ENCODE measurements at places on chromosomes 7 and 10.

DNA sequence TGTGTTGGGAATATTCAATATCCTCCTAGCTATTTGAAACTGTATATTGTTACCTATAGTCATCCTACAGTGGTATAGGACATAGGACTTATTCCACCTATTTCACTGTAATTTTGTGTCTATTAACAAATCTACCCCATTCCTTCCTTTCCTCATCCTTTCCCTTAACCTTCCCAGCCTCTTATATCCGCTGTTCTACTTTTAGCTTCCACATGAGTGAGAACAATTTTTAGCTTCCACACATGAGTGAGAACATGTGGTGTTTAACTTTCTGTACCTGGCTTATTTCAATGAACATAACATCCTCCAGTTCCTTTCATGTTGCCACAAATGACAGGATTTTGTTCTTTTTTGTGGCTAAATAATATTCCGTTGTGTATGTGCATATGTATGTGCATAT is 95.9 kb upstream of the FGL2 start:
- no peak for DNase-seq

DNA sequence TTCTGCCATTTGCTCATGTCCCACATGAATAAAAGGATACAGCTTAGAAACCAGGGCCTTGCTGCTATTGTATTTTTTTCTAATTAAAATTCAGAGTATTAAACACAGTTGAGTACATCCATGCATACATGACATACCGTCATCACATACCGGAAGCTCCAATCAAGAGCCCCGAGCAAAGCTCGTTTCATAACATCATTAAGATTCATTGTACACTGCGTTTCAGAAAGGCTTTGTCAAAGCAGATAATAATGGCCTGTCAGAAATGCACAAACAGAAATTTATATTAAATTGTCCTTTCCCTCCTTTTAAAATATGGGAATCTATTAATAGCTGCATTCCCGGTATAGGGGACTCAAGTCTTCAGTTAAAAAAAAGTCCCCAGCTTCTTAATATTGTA is 103.4 kb downstream of the PRTFDC1 start:
- no peak for DNase-seq

GRCh38 chr7:105760551-105761447 is 115.6 kb downstream of the ATXN7L1 start:
- no peak for DNase-seq

GRCh38 chr7:94056796-94057207 is 52.6 kb upstream of the BET1 start:
- no peak for DNase-seq

DNA sequence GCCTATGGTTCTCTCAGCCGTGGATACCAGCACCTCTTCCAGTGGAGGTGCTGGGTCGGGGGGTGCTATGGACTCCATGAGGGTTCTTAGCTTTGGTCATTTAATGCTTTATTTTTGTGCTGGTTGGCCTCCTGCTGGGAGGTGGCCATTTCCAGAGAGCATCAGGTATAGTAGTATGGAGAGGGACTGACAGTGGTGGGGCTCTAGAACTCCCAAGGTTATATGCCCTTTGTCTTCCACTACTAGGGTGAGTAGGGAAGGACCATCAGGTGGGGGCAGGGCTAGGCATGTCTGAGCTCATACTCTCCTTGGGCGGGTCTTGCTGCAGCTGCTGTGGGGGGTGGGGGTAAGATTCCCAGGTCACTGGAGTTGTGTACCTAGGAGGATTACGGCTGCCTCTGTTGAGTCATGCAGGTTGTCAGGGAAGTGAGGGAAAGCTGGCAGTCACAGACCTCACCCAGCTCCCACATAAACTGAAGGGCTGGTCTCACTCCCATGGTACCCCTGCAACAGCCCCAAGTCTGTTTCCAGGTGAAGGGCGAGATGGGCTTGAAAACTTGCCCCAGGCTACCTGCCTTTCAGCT is 763.2 kb upstream of the LRRTM3 start:
- DNase-seq = no peak
